Dermis blood vessel endothelial cell (primary cell): ENCODE measurements at places on chromosomes 7 and 10. TPM values are rescaled to one million over a fixed set of nuclear protein-coding genes. Genes with fewer than 3 reads are reported as not detected.

DNA sequence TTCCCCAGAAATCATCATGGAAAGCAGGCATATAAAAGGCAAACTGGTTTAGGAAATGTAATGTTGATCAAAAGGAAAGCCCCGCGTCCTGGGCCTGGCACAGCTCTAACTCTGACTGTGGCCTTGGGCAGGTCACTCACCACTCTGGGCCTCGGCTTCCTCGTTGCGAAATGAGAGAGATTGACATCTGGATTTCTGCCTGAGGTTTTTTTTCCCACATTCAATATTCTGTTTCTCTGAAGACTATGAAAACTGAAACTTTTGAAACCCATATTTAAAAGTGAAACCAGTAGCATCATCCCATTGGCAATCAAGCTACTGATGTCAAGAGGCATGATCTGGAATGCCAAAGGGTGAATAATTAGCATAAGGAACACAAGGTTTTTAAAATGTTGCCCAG, 369.7 kb upstream of the NPVF start:
- no peak for DNase-seq

DNA sequence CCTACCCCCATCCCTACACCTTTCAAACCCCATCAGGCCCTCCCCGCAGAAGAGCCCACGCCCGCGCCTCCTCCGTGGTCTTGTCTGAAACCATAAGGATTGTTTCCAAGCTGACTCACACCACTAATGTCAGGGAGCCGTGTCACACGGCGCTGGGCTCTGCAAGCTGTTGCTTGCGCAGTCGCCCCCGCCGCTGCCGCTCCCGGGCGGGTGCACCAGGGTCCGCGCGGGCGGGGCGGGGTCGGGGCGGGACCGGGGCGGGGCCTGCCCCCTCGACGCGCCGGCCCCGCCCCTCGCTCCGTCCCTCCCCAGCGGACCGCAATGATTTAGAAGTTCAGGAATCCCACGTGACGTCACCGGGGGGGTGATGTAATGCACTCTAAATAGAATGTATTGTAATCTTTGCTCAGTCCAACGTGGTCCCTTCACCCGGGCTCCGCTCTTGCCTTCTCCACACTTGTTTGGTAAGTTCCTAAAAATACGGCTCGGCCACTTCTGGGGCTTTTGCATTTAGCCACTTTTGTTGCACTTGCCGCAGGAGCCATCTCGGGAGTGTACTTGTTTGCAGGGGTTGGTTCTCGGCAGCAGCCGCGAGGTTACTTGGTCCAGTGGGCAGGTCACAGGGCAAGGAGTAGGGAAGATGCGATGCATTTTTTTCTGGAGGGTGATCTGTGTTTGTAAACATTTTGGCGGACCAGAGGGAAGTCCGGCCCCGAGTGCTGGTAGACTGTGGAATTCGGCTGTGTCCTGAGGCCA, 3.2 kb upstream of the CREB5 start:
- DNase-seq: peak; percentile 94

GRCh38 chr10:29479081-29479925, 155.5 kb downstream of the SVIL start:
- DNase-seq: no peak

- peak; percentile 76 for DNase-seq
Observed at GRCh38 chr7:158587162-158588084, at the start of gene PTPRN2. TSS of gene PTPRN2 (minus strand) at chr7:158587823.

GRCh38 chr7:22173685-22174573, 183.0 kb downstream of the RAPGEF5 start:
- DNase-seq: peak; percentile 36

DNA sequence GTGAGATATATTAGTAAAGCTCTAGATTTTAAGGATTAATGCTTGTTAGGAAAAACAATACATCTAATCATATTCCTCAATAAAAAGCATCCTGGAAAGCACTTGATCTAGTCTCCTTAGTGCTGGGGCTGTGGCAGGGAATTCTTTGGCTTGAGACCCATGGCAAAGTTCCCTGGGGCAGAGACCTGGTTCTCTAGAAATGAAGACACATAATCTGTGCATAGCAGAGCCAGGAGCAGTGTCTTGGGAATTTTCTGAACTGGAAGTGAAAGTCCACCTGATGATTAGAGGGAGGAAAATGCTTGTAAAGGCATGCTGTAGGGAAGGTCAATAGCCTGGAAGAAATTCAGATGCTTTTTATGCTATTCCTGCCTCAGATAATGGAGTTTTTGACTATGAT, 247.4 kb downstream of the CDK14 start:
- DNase-seq: no peak

DNA sequence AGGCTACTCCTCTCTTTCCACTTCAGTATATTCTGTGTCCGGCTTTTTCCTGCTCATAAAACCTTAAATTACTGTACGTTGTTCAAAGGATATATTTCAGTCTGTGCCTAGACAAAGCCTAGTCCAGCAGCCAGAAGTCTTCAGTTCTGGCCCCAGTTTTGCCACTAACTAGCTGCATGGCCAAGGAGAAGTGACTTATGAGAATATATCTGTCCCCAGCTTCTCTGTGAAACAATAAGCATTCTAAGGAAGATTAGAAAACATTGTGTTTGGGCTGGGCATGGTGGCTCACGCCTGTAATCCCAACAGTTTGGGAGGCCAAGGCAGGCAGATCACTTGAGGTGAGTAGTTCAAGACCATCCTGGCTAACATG, 105.0 kb upstream of the HDAC9 start:
- DNase-seq: no peak

GRCh38 chr7:74400420-74401136, 53.1 kb upstream of the GTF2IRD1 start:
- DNase-seq: no peak

DNA sequence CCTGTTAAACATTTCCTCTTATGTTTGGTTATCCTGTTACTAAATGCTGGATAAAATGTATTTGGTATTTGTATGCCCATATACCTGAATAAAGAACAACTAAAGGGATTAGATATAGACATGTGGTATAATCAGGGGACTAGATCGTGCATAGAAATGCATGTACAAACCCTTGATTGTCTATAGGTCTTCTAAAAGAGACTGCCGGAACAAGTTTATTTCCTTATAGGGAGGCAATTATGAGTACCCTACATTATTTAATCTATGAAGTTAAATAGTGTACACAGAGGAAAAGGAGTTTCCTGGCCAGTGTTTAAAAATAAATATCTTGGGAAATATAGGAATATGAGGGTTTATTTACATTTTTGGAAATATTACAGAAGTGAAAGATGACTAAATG, 44.6 kb downstream of the CCSER2 start:
- DNase-seq: no peak

DNA sequence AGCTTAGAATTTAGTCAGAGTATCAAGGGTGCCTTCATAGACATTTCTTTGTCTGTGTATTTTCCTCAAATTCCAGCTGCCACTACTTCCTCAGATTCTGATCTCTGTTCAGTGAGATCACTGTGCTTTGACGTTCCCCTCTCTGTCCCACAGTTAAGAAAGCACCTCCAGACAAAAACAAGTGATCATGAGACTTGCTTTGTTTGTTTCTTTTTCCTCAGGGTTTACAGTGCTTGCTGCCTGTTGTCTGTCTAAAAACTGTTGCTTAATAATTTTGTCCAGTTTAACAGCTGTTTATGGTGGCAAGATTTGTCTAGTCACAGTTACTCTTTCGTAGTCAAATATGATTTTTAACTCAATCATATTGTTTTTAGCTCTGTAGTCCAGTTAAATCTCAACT, 29.1 kb downstream of the TRUB1 start:
- DNase-seq: peak; percentile 71

DNA sequence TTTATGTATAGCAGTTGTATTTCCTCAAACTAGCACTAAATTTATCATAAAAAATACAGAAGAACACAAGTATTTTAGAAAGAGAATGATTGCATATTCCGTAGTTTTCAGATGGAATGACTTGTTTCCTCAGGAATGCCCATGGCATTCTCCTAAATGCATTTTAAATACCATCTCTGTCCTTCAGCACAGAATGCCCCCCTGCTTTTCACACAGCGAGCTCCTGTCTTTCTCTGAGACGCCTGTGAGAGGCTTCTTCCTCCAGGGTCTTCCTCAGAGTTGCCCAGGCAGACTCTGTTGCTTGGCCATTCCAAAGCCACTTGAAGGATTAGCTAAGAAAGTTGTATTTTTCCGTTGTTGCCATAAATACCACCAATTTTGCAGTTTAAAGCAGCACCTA, 10.1 kb downstream of the LANCL2 start:
- no peak for DNase-seq

GRCh38 chr7:40474790-40475680, 340.2 kb downstream of the SUGCT start:
- DNase-seq: no peak

DNA sequence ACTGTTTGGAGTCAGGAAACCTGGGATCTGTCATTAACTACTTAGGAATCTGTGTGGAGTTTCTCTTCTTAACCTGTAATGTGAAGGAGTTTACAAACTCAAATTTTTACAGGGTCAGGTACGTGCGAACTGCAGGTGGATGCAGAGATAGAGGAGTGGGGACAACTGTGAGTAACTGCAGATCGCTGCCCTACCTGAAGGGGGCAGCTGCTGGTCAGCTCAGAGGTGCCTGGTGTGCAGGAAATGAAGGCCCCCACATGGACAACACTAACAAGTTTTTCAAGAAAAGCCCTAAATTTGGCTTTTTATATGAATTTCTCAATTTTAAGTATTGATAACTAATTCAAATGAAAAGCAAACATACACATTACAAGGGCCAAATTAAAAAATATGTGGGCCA, 380.0 kb downstream of the REEP3 start:
- DNase-seq: peak; percentile 1

DNA sequence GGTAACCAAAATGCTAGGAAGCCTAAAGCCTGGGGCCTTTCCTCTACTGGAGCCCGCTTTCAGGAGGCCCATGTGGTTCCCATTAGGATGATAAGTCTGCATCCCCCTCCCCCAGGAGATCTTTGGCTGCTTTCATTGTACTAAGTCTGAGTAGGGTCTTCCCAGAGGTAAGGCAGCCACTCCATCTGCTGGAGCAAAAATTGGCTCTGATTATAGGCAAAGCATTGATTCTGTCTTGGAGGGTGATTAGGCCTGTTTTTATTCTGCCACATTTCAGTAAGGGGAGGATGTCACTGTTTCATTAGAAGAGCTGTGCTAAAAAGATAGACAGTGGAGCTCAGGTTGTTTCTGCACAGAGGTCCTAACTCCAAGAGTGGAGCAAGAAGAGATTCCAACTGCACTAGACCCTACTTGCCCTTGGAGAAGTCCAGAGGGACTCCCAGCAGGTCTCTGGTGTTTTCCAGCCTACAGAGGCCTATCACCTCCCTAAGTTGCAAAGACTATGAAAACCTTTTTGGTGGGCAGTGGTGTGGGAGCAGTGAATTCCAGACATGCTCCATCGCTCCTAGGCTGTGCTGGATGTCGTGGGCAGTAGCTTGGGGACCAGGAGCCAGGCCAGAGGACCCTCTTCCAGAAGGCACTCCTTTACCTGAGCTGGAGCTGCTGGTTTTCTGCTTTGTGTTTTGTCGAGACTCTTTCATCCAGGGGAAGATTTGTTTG, 7.1 kb upstream of the HOXA2 start:
- DNase-seq: no peak

- no peak for DNase-seq
Observed at GRCh38 chr7:91683823-91684222, 196.7 kb downstream of the MTERF1 start.

DNA sequence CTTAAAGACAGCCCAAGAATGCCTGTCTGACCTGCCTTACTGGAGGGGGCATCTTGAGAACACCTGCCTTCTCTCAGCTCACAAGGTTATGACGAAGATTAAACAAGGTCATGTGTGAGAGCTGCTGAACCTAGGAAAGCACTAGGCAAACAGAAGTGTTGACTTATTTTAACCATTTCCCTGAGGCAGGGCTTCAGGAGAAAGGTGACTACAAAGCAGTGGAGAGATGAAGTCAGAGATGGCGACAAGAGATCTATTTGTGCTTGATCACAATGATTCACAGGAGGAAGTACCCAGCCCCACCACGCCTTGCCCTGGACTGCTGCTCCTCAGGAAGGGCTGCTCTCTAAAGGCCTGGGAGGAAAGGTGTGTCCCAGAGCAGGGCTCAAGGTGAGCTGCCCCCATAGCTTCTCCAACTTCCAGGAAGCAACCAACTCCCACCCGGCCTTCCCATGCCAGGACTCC, 27.8 kb downstream of the STN1 start:
- peak; percentile 64 for DNase-seq

GRCh38 chr7:6386779-6387178, 61.0 kb downstream of the DAGLB start:
- DNase-seq: no peak

- DNase-seq: no peak
Observed at GRCh38 chr10:7417807-7418206, 7.0 kb upstream of the SFMBT2 start.

Gene HOXA1
- total RNA-seq: 0.68 and 0.84 TPM in 2 replicates

Gene MEOX2
- 46.5 and 53.9 TPM in 2 replicates for total RNA-seq

Gene RHOBTB1
- 38.6 and 45.6 TPM in 2 replicates for total RNA-seq

Gene AEBP1
- 12.9 and 40.4 TPM in 2 replicates for total RNA-seq

Gene MSMB
- total RNA-seq: not detected in 2 replicates

Gene ERV3-1
- total RNA-seq: 4.5 and 7.7 TPM in 2 replicates

Gene FRG2B
- total RNA-seq: not detected in 2 replicates

Gene ANXA8
- total RNA-seq: not detected in 2 replicates

Gene C10orf105
- under 0.01 and 0.05 TPM in 2 replicates for total RNA-seq
